ENCODE measurements at places on chromosomes 5 and 9.

- no peak for DNase-seq
Observed at GRCh38 chr5:173760461-173761177, 127.5 kb upstream of the CPEB4 start.

GRCh38 chr5:133244242-133244641 is 192.4 kb downstream of the HSPA4 start:
- DNase-seq, result peak; percentile 9

GRCh38 chr5:153081385-153081784 is 409.1 kb upstream of the GRIA1 start:
- DNase-seq, result no peak

DNA sequence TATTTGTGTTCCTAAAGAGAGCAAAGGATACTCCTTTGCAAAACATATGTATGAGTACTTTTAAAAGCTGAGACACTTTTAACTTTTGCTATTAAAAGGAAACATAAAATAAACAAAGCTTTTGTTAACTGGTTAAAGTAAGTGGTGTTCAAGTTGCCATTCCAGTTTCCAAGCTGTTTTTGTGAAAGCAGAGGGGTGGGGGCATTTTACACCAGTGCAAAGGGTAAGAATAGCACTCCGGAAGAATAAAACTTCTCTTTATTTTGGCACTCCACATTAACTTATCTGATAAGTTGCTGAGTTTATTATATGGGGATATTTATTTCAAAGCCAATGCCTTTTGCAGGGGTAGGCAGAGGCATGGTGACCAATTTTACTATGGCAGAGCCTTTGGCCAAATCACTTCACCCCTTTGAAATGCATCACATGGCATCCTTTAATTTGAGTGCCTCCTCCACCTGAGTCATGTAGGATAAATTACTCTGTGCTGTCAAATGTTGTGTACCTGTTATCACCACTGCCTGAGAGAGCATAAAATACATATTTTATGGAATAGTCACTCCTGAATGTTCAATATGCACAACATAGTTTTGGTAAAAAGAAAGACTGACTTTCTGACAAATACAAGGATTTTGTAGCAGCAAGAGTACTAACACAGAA is 62.9 kb downstream of the MLLT3 start:
- no peak for DNase-seq

DNA sequence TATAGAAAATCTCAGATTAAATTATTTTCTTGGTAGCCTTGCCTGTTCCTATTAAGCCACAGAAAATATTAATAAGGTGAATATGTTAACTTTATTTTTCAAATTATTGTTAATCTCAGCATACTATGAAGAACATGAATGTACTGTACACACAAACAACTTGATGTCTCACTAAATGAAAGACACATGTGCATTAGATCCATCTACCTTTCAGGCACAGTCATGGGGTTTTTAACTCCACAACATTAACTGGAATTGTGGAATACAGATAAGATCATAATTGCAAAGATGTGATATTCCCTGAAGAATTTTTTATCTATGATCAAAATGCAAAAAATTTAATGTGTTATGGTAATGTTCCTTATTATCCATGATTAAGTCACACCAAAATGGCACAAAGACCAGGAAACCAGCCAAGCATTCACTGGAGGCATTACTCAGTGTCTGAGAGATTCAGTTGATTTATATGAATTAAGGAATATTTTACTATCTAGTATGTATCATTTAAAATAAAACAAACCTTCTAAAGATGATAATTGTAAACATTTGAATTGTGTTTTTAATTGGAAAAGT is 150.0 kb upstream of the VCAN start:
- DNase-seq, result no peak

GRCh38 chr5:171549274-171549673 is 129.8 kb downstream of the FGF18 start:
- DNase-seq, result no peak

DNA sequence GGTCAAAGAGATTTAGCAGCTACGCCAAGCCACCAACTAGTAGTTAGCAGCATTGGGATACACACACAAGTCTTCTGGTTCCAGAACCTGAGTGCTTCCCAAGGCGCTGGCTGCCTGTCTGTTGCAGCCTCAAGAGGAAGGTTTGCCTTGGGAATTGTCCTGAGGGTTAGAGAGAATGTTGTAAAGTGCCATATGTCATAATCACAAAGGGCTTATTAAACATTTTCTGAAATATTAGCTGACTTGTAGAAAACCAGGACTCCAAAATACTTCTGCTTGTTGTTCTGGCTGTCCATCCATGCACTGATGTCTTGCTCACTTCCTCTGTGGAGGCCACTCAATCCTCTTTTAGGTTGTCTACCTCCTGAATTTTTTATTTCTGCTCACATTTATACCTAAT is 46.3 kb downstream of the SLC36A1 start:
- no peak for DNase-seq

- DNase-seq, result no peak
Observed at GRCh38 chr9:113651896-113652295, 188.4 kb downstream of the RGS3 start.

- no peak for DNase-seq
Observed at GRCh38 chr5:96823900-96824380, 16.2 kb upstream of the ERAP1 start.

DNA sequence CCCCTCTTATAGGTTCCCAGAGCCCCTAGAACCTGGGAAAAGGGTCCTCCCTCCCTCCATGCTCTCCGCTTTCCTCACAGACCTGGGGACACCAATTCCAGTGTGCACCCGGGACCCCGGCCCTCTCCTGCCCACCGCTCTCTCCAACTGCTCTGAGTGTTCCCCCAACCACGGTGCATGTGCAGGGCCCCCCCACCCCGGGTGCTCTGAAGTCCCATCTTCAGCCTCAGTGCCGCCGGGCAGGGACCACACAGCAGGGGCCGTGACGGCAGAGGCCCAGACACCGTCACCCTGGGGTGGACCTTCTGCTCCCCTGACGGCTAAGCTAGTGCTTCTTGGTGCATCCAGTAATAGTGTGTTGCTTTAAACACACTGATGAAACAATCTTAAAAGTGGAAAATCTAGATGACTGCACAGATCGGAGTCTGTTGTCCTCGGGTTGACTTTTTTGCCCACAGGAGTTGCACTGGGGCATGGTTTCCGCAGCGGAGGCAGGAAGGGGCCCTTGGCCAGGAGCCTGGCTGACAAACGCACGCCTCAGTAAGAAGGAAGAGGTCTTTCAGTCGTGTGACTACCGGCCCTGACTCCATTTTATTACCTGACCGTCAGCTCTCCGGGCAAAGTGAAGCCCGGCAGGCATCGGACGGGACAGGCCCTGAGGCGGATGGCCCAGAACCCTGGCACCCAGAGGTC is 36.2 kb upstream of the SLC6A3 start:
- DNase-seq, result no peak

DNA sequence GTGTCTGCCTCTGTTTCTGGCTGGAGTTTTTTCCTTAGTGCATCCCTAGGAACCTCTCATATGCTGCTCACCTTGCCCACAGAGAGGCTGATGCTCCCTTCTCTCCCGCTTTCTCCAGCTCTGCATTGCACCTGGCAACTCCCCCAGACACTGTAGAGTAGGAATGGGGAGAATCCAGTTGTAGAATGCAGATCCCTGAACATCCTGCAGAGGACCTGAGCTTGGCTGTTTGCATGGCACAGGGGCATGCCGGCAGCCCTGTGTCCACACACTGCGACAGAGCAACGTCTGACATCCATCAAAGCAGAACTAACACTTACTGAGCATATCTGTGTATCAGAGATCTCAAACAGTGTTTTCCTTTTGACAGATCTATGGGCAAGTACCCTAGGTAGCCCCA is 19.9 kb downstream of the IDNK start:
- DNase-seq, result no peak

DNA sequence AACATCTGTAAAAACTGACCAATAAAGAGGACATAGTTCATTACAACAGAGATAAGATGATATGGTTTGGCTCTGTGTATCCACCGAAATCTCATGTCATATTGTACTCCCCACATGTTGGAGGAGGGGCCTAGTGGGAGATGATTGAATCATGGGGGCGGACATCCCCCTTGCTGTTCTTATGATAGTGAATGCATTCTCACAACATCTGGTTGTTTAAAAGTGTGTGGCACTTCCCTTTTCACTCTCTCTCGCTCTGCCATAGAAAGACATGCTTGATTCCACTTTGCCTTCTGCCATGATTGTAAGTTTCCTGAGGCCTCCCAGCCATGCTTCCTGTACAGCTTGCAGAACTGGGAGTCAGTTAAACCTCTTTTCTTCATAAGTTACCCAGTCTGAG is 292.8 kb downstream of the SLF1 start:
- DNase-seq, result no peak

- no peak for DNase-seq
Observed at GRCh38 chr9:94881023-94881422, 154.5 kb downstream of the AOPEP start.

DNA sequence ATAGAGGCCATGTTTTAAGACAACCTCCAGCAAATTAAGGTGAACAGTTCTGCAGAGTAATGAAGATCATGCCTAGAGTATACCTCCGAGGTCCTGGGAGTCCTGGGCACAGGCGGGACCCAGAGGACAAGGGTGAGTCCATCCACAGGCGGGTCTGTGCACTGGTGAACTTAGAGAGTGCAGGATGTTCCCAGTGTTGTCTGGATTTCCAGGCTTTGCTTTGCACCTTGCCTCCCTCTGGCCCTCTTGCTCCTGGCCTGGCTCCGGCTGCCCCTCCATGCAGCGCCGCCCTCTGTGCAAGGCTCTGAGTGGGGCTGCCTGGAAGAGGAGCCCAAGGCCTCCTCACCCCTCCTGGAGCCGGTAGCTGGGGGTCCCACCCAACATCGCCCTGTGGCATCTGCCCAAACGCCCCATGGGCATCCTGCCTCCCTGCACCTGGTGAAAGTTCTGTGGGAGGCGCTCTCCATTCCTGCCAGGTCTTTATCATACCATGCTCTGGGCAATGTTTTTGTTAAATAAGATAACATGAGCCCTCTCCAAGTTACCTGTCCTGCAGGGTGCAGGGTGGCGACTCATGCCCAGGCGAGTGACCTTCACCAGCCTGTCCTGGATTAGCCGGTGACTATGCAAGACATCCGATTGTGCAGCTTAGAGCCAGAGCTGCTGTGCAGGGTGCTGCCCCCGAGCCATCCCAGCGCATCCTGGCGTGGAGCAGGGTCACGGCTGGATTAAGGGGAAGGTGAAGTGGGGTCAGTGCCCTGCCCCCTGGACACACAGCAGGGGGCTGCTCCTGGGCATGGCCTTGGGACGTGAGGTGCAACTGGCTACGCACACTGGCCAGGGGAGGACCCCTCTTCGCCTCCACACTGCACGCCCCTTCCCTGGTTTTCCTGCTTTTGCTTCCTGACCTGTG is 41.3 kb upstream of the LPCAT1 start:
- no peak for DNase-seq

GRCh38 chr5:134524826-134525682 is at the start of gene JADE2:
JADE2 (plus strand) TSS chr5:134525670; CDS start chr5:134535858, 10,188 bp downstream.
- DNase-seq, result peak; percentile 92

- no peak for DNase-seq
Observed at GRCh38 chr9:137960496-137960895, 82.9 kb downstream of the CACNA1B start.

DNA sequence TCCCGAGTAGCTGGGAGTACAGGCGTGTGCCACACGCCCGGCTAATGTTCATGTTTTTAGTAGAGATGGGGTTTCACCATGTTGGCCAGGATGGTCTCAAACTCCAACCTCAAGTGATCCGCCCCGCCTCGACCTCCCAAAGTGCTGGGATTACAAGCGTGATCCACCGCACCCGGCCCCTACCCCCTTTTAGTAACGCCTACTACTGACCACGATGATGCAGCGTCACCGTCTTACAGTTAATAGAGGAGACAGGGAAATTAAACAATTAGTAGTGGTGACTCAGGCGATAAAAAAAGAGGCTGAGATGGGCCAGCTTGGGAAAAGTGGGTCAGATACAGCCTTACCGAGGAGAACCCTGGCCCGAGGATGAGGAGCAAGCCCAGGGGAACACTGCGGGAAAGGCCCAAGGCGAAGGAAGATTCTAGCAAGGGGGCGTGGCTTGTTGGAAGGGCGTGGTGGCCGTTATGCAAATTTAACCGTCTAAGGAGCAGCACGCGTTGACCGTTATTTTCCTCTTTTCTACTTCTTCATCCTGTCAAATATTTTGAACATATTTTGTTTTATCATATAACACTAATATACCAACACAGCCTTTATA is 1.6 kb upstream of the SETX start:
- no peak for DNase-seq

DNA sequence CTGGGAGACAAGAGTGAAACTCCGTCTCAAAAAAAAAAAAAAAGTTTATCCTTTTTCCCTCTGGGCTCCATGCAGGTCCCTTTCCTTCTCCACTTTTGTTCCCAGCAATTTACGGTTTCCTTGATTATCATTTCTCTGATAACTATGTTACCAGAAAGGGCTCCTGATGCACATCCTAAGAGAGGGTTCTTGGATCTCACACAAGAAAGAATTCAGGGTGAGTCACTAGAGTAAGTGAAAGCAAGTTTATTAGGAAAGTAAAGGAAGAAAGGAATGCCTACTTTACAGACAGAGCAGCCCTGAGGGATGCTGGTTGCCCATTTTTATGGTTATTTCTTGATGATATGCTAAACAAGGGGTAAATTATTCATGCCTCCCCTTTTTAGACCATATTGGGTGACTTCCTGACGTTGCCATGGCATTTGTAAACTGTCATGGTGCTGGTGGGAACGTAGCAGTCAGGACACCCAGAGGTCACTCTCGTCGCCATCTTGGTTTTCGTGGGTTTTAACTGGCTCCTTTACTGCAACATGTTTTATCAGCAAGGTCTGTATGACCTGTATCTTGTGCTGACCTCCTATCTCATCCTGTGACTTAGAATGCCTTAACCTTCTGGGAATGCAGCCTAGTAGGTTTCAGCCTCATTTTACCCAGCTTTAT is 13.5 kb upstream of the MELK start:
- DNase-seq, result no peak

GRCh38 chr9:20270161-20270560 is 352.1 kb downstream of the MLLT3 start:
- DNase-seq, result no peak

GRCh38 chr5:72265032-72265877 is 54.8 kb downstream of the MRPS27 start:
- DNase-seq, result no peak

- no peak for DNase-seq
Observed at GRCh38 chr9:127982912-127983311, 2.1 kb upstream of the EEIG1 start.

GRCh38 chr5:72760259-72760658 is 56.2 kb upstream of the TNPO1 start:
- no peak for DNase-seq

DNA sequence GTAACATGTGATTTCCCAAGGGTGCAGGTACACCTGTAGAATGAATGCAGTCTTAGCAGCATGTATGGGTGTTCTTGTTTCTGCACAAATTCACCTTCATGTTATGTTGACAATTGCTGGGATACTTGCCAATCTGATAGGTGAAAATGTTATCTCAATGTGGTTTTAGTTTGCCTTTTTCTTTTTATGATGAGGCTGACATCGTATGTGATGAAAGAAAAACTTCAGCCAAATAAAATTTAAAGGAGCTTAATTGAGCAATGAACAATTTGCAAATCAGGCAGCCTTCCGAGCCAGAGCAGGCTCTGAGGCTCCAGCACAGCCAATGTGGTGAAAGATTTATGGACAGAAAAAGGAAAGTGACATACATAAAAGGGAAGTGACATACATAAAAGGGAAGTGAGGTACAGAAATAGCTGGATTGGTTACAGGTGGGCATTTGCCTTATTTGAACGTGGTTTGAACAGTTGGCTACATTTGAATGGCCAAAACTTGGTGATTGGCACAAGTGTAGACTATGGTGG is 10.5 kb downstream of the TAL2 start:
- DNase-seq, result no peak

GRCh38 chr5:98470747-98471146 is 302.7 kb upstream of the RGMB start:
- no peak for DNase-seq
